WTC11 (cell line): ENCODE measurements at places on chromosomes 2 and 18.

- DNase-seq = no peak
Measured at GRCh38 chr2:224922142-224922727, 120.0 kb downstream of the DOCK10 start.

DNA sequence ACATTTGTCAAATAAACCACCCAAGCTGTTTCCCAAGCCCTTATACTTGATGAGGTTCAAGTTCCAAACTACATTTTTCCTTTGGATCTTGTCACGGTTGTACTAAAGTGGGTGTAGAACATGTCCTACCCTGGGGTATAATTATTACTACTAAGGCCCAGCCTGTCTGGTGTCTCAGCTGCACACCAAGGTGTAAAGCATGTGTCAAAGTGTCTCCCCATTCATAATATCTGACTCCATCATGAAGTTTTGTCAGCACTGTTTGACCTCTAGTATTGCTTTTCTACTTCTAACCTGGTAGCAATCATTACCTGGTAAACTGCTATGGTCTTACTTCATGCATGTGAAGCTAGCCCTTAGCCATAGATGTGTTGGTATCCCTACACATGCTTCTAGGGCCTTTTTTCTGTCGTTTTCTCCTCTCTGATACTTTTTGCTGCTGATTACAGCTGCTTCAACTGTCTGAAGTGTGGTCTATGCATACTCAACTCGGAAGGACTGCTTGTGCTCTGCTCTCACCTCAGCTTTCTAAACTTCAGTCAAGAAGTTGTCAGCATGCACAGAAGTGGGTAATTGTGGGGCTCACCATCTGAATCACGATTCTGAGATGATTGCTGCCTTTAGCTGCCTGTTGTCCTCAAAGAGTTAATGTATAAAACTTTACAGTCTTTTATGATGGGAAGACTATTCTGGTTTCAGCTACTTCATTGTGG is 445.7 kb upstream of the TRIB2 start:
- DNase-seq = no peak

DNA sequence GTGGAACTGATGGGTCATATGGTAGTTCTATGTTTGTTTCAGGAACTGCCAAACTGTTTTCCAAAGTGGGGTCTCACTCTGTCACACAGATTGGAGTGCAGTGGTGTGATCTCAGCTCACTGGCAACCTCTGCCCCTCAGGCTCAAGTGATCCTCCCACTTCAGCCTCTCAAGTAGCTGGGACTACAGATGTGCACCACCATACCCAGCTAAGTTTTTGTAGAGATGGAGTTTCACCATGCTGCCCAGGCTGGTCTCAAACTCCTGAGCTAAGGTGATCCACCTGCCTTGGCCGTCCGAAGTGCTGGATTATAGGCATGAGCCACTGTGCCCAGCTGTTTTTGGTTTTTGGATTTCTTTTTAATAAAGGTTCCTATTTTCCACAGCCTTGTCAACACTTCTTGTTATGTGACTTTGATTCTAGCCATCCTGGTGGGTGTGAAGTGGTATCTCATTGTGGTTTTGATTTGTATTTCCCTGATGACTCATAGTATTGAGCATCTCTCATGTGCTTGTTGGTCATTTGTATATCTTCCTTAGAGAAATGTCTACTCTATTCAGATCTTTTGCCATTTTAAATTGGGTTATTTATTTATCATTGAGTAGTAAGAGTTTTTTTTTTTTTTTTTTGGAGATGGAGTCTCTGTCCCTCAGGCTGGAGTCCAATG is 22.8 kb downstream of the NPC1 start:
- DNase-seq = no peak

- no peak for DNase-seq
Measured at GRCh38 chr2:85635011-85635410, 19.0 kb downstream of the USP39 start.
